ENCODE measurements at places on chromosomes 5 and 9. TPM values are rescaled to one million over a fixed set of nuclear protein-coding genes. Genes with fewer than 3 reads are reported as not detected.

Gene TAF1L
- not detected for total RNA-seq

Gene OLFM1
- total RNA-seq: 11.7 TPM

Gene PTPN3
- 16.1 TPM for total RNA-seq

Gene SH3TC2
- 0.87 TPM for total RNA-seq

Gene AJM1
- 4.0 TPM for total RNA-seq

Gene INSYN2B
- 1.1 TPM for total RNA-seq

Gene C5orf52
- not detected for total RNA-seq

Gene SELENOP
- 0.42 TPM for total RNA-seq

Gene OR1Q1
- total RNA-seq: not detected

Gene POLR3G
- 15.8 TPM for total RNA-seq

Gene SH3RF2
- total RNA-seq: 3.0 TPM

Gene NUTM2F
- total RNA-seq: not detected

Gene IGFBPL1
- total RNA-seq: 3.1 TPM

Gene AGXT2
- not detected for total RNA-seq

Gene SLC34A3
- 0.13 TPM for total RNA-seq

Gene FOXD1
- total RNA-seq: 17.5 TPM

Gene NRG2
- total RNA-seq: 1.7 TPM

Gene TMEFF1
- total RNA-seq: 1.1 TPM

Gene NSG2
- 0.10 TPM for total RNA-seq

Gene SEC61B
- total RNA-seq: 289 TPM

Gene IL31RA
- 2.0 TPM for total RNA-seq

Gene BTNL8
- total RNA-seq: not detected

Gene TPPP
- total RNA-seq: 5.2 TPM

Gene CCNO
- 8.9 TPM for total RNA-seq

Gene FLT4
- total RNA-seq: 4.7 TPM

Gene IL4
- total RNA-seq: not detected

Measured in A549 treated with CpdA at 1 μM for 4 hours (cell line).